ENCODE measurements at places on chromosomes 7 and 10. TPM values are rescaled to one million over a fixed set of nuclear protein-coding genes. Genes with fewer than 3 reads are reported as not detected.

GRCh38 chr10:47402641-47403301, 18.7 kb upstream of the ZNF488 start:
- peak; percentile 75 for DNase-seq

DNA sequence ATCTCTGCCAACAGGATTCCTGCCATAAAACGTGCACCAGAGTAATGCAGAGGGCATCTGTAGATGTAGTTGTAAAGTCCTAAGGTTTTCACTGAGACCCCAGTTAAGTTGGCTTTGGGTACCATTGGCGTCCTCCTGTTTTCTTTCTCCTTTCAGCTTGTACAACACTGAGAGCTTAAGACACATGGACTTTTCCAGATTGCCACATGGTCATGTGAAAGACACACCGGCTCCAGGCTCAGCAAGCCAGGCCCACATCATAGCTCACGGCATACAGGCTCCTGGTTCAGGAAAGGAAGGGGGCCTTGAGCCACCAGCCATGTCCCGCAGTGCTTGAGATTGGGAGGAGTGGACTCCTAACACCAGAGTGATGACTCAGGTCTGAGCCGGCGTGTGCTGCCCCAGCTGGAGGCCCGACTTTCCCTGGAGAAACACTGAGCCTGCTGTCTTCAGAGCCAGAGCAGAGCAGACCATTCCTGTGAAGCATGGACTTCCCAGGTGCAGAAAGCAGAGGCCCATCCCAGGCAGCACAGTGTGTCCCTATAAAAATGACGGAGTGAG, 252.7 kb downstream of the PRPF18 start:
- no peak for DNase-seq

Gene CRYGN
- total RNA-seq, result not detected

Gene CHRM2
- total RNA-seq, result not detected

Gene AGAP9
- 7.1 TPM for total RNA-seq

Measured in adrenal gland (tissue), 19 donors.